ENCODE measurements at places on chromosomes 1 and 21. TPM values are rescaled to one million over a fixed set of nuclear protein-coding genes. Genes with fewer than 3 reads are reported as not detected.

SLC45A1 gene
- polyA plus RNA-seq, result 3.7 TPM

GUCA2A gene
- polyA plus RNA-seq, result not detected

LCE3E gene
- polyA plus RNA-seq, result not detected

KIAA1614 gene
- polyA plus RNA-seq, result 13.5 TPM
